GM12864 (cell line): ENCODE measurements at places on chromosomes 11 and 22.

DNA sequence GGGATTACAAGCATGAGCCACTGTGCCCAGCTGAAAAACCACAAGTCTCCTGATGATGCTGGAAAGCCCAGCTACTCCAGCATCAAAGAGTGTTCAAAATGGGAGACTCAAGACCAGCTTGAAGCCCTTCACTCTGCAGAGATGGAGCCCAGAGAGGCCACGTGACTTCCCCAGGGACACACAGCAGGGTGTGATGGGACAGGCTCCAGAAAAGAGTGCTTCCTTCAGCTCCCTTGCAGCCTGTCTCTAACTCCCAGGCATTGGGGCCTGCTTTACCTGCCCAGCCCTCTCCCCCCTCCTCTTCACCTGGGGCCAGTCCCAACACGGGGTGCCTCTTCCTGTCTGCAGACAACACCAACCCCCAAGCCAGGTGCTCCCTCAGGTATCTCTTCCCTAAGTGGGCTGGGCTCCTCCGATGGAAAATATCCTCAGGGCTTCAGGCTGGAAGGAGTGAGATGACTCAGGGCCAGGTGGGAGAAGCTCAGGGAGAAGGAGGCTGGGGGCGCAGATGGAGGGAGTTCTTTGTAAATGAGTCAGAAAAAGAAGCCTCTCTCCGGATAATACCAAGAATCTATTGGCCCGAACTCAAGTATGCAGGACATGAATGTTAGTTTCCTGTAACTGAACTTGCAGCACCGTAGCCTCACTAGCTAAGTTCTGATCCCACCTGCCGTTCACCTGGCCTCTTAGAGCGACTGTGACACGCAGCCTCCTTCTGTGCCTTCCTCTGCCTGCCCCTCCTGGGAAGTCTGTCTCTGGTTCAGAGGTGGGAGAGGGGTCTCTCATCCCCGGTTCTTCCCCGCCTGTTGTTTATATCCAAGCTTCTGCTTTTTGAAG is 326.6 kb downstream of the MN1 start:
- no peak for DNase-seq

DNA sequence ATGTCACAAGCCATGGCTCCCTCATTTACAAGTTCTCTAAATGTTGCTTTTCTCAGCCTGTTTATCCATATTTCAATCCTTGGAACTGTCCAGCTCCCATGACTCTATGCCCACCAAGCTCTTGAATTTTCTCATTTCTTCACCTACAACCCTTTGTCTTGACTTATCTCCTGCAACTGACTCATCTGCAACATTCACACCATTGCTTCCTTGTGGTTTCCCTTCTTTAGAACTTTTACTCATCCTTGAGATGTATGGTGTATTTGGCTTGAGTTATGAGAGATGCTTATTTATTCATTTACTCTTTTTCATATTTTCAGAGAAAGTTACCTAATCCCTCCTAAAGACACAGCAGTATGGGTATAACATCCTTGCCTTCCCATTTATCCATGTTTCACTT is 18.8 kb downstream of the TRIM34 start:
- no peak for DNase-seq

- no peak for DNase-seq
Observed at GRCh38 chr11:69874178-69874983, 55.2 kb upstream of the FGF3 start.

- no peak for DNase-seq
Observed at GRCh38 chr22:24392218-24392931, 35.0 kb upstream of the ADORA2A start.

DNA sequence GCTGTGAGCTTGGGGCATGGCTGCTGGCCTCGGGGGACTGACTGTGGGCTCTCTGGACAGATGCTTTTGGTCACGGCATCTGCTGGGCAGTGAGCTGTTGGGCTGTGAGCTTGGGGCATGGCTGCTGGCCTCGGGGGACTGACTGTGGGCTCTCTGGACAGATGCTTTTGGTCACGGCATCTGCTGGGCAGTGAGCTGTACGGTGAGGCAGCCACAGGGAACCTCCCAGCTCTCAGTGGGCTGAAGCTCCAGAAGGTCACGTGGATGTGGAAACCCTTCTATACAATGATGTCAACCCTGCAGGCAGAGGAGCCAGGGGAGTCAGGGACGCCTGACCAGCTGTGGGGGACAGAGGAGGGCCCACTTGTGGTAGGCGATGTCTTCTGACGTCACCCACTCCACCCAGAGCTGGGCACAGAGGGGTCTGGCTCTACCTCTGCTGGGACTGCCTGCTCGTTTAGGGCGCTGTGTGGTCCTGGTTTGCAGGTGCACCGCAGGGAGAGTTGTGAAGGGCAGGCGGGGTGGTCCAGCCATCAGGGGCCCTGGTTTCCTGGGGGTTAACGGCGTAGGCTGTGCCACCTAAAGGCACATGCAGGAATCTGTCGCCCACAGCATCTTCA is 1331.3 kb downstream of the BRD1 start:
- DNase-seq, result no peak

GRCh38 chr22:30823015-30823370 is 128.3 kb downstream of the OSBP2 start:
- DNase-seq, result no peak

GRCh38 chr22:26756675-26757293 is 99.4 kb downstream of the MIAT start:
- no peak for DNase-seq

- DNase-seq, result no peak
Observed at GRCh38 chr11:45454917-45455401, 168.8 kb upstream of the SYT13 start.

- DNase-seq, result no peak
Observed at GRCh38 chr11:77262803-77263202, 38.7 kb downstream of the GDPD4 start.

DNA sequence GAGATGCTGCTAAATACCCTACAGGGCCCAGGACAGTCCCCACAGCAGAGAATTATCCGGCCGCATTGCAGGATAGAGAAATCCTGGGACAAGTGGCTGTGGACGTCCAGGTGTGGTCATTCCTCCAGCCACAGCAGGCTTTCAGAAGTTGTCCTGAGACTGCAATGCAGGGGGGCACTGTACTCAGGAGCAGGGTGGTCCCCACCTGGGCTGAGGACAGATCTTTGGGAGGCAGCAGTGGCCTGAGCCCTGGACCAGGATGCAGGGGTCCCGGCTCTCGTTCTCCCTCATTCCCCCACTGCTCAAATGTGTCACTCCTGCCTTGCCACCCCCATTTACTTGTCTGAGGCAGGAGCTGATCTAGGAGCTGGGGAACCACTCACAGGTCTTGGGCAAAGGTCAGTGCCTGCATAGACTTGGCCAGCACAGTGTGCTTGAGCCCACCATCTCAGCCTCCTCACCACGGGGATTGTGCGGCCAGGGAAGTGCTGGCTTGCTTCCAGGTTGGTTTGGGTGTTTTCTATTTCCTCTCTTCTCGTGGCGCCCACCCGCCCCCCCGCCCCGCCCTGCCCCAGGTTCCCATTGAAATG is 15.3 kb downstream of the LINC01488 start:
- DNase-seq, result no peak

GRCh38 chr11:123800036-123800435 is 6.1 kb downstream of the OR6M1 start:
- DNase-seq, result no peak

- DNase-seq, result no peak
Observed at GRCh38 chr22:41001722-41002122, 50.5 kb downstream of the RBX1 start.

GRCh38 chr11:96464700-96465307 is 75.0 kb downstream of the JRKL start:
- peak; percentile 24 for DNase-seq

DNA sequence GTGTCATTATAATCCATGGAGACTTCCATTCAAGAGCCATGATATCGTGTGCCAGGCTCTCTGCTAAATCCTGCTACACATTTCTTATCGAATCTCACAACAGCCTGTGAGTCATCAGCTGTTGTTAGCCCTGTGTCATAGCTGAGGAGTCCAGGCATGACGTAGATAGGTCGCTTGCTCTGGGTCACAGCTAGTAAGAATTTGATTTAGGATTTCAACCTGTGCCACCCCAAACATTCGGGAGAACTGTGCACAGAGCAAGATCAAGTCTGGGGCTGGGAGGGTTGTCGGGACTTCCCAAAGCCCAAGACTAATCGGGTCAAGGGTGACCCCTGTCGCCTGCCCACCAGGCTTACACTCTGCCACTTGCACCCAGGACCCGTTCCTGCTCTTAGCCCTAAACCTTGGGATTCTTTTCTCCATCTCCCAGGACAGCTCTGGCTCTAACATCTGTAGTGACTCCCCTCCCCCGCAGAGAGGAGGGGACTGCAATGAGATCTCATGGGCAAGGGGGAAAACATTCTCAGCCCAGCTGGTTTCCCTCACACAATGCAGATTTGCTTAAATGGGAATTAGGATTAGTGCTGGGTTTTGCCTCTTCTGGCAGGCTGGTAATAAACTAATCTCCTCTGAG is 34.3 kb downstream of the TSPAN18 start:
- DNase-seq, result no peak

GRCh38 chr11:106309070-106309684 is 231.7 kb downstream of the AASDHPPT start:
- no peak for DNase-seq

DNA sequence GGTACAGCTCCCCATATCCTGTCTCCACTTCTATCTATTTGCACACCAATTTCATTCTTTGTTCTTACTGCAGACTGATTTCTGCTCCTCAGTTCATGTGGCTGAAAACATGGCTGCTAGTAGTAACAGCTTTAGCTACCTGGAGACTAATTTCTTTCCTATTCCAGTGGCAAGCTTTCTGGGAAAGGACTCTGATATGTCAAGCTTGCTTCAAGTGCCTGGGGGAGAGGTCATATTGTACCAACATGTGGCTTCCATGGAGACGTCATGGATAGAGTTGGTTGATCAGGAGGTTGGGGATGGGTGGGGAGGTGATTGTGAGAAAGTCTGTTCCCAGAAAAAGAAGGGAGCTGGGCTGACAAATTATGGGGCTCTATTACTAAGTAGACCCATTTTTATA is 44.9 kb downstream of the ADM start:
- DNase-seq, result no peak

- no peak for DNase-seq
Observed at GRCh38 chr11:108796551-108796950, 131.7 kb downstream of the DDX10 start.

DNA sequence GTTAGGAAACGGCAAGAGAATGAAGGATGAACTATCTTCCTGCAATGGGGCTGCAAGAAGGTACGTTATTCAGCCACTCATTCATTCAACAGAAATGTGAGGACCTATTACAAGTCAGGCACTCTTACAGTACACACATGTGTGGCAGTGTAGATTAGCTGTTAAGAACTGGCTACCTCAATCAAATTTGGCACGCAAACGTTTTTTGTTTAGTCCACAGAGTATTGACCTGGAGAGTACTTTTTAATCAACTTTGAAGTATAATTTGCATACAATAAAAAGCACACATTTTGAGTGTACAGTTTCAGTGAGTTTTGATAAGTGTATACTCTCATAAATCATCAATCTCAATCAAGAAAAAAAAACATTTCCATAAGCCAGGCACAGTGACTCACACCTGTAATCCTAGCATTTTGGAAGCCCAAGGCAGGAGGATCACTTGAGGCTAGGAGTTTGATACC is 24.2 kb downstream of the MRTFA start:
- no peak for DNase-seq

DNA sequence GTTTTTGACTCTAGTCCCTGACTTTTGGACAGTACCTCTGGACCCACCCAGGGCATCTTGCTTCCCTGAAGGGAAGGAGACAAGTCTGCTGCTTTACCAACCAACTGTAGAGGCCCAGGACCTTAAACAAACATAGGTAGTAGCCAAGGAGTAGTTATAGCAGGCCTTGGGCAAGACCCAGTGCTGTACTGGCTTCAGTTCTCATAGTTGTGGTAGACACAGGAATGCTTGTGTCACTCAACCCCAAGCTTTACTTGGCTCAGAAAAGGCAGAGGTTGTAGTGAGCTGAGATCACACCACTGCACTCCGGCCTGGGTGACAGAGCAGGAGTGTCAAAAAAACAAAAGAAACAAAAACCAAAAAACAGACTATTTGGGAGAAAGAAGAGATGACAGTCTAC is 21.3 kb upstream of the OR52M1 start:
- DNase-seq, result no peak

DNA sequence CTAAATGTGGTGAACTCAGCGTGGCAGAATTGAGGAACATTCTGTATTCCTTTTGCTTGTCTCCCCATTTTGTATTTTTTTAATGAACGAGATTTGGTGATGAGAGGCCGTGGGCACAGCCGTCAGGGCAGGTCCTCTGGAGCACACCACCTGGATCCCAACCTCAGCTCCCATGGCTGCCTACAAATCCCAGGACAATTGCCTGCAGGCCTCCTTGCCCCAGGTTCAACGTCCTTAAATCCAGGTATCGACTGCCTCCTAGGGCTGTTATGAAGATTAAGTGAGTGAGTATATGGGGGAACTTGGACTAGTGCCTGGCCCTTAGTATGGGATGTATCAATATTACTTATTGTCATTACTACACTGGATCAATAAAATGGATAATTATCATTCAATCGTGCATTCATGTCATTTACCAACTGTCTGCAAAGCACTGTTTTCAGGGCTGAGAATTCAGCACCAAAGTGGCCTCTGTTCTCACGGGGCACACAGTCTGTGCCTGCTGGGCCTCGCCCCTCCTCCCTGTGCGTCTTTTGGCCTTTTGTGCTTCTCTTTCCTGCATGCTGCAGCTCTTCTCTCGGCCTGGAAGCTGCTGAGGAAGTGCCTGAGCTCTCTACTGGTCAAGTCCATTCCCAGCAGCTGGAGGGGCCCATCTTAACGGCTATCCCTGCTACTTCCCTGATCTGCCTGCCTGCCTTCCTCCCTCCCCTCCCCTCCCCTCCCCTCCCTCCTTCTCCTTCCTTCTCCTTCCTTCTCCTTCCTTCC is 1343.7 kb downstream of the BRD1 start:
- DNase-seq, result no peak

DNA sequence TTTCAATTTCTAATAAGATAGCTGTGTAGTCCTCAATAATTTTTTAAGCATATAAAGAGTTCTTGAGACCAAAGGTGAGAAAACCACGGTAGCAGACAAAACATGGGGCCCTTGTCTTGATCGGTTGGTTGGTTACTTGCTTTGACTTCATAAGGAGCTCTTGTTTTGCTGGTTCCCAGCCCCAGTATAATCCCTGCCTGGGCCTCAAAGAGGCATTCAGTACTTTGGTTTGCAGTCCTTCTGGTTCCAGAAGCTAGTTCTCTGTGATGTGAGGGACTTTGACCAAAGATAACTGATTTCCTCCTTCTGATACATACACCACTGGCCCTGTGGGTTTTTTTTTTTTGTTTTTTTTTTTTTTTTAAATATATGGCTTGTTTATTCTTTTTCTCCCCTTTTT is 17.1 kb downstream of the MARK2 start:
- no peak for DNase-seq

DNA sequence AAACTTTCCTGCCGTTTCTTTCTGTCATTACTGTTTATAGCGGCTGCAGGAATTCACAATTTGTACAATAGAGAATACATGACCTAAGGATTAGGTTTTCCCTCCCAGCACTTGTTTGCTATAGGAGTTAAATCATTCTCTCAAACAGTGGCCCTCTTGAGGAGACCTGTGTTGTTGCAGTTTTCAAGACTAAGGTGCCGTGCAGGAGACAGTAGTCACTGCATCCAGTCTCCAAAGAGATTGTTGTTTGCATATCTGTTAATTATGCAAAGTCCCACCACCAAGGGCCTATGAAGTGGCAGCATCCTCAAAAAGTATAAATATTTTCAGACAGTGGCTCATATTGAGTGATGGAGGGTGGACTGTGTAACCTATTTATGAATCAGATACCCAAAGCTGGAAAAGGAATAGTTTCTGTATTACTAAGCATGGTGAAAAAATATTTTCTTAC is 2.3 kb downstream of the PRSS23 start:
- no peak for DNase-seq
